ENCODE measurements at places on chromosomes 5 and 9. TPM values are rescaled to one million over a fixed set of nuclear protein-coding genes. Genes with fewer than 3 reads are reported as not detected.

DNA sequence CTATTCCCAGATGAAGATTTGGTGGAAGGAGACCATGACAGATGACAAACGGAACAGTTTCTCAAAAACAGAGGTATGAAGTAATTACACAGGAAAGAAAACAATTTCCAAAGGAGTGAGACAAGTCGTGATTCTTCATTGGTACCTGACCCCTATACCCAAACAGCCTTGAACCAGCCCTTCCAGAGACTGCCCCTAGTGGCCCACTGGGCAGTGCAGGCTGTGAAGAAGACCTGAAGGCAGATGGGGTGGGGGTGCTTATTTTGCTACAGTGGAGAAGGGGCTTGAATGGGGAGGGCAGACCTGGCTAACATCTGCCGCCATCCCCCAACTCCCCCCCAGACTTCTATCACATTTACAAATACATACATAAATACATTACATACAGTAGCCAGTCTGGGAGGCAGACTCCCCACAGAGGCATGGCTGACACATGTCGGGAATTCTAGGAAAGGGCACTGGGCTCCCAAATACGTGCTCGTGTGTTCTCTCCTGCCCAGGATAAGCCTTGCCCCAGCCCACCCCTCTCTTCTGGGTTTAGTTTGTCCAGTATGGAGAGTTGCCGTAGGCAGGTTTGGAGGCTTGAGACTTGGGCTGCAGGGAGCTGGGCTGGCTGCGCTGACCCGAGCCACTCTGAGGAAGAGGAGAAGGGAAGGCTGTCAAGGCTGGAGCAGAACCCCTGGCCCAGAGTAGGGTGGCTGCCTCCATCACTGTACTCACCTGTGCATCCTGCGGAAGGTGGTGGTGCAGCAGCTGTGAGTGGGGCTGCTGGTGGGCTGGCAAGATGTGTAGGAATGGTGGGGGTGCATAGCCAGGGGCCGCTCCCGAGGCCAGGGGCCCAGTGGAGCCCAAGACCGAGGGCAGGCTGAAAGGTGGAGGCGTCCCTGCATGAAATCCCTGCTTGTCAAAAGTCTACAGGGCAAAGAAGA, 105.3 kb downstream of the UBE2R2 start:
- no peak for DNase-seq

The PHF24 gene
- polyA plus RNA-seq, result not detected

The DDX41 gene
- polyA plus RNA-seq, result 25.8 TPM

The CNTNAP3 gene
- not detected for polyA plus RNA-seq

- no peak for DNase-seq
Measured at GRCh38 chr9:122058709-122059108, 34.4 kb downstream of the TTLL11 start.

The FSD1L gene
- polyA plus RNA-seq, result 2.6 TPM

DNA sequence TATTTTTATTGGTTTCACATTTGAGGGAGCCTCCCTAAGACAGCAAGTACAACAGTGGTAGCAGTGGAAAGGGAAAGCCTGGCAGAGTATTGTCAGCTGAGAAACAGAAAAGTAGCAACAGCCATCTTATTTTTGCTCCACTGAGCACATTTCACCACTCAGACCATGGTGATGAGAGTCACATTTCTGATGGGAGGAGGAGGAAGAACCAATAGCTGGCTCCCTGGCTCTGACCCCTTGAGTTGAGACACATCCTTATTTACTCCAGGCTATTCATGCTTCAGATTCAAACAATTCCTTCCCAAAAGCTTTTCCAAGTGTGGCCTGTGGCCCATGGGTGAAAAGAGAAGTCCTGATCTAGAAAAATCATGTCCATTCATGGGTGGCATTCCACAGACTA, 236.3 kb downstream of the ARHGAP26 start:
- DNase-seq, result no peak

DNA sequence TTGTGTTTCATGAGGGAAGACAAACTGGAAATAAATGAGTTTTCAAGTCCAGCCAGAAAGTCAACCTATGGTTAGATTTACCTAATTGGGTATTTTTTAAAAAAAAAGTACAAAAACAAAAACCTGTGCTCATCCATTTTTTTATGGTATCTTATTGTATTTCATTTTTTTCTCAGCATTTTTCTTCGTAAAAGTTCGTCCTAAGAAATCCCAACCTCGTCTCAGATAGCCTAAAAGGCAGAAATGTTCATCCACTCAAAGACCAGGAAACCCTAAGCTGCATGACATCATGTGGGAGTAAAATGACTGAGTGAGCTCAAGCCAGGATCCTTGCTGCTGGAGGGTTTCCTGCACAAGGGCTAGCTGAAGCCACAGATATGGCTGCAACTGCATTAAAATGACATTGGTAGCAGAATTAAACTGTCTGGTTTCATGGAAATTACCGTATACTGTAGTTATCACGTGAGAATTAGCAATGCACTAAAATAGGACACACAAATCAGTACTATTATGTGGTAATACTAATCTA, 70.4 kb downstream of the NFIB start:
- no peak for DNase-seq

DNA sequence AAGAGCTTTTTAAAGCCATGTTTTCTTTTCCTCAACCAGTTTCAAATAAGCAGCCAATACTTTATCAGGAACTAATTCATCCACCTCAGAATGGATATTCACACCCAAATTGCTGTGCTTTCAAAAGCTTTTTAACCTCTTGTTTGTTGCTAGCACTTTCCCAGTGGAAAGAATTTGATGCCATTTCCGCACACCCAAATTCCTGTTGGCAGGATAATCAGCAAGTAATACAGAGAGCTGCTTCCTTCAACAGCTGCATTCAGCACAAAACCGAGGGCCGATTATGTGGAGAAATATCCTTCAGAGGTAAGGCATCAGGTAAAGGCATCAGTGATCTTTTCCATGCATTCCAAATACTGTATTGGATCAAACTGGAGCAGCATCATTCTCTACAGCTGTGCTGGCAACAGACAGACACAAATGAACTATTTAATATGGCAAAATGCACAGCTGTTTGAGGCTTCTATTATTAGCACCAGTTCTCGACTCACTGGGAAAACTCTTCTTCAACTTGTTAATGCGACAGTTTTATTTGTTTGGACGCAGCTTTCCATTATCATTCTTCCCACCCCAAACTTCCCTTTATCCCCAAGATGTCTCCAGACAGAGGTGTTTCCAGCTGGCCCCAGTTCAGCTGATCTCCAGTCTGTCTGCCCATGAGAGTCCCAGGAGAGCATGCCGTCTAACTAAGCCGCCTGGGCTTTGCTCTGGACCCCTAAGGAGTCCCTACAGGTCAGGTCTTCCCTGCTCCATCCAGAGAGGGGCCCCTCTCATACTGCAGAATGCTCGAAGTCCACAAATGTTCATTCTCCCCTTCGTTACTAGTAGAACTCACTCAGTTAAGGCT, 22.2 kb upstream of the MGAT1 start:
- no peak for DNase-seq

- no peak for DNase-seq
Measured at GRCh38 chr5:181127907-181128626, 2.9 kb downstream of the OR2V1 start.

DNA sequence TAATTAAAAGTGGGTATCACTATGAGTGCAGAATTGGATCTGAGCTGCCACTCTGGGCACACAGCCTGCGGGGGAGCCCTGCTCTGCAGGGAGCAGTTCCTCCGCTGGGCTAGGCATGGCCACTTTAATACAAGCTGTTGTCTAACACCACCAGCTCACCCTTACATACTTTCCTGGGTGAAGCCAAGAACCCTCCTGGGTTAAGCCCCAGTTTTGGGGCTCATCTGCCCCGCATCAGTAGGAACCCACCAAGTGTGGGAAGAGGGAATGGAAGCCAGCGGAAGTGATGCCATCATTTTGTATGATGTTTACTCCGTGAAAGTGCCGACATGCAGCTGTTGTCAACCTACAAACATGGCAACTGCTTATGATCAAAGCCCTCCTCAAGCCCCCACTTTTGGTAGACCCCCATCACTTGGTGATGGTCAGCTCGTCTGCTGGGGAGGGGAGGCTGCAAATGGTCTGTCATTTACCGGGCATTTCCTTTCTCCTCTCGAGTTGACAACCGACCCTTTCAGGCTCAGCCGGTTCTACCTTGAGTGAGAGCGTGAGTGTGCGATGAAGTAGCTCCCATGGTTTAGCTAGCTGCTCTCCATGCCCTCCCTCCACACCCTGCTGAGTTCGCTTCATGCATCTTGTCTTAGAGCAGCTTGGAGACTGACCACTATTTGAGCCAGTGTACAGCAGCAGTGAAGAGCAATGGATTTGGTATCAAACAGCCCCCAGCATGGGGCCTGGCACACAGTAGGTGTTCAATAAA, 95.3 kb upstream of the IER5L start:
- DNase-seq, result no peak

- no peak for DNase-seq
Measured at GRCh38 chr5:173764332-173765028, 123.7 kb upstream of the CPEB4 start.

The TMEM250 gene
- 17.2 TPM for polyA plus RNA-seq

GRCh38 chr5:56093970-56094369, 99.2 kb upstream of the IL6ST start:
- no peak for DNase-seq

GRCh38 chr5:68067291-68067690, 148.3 kb upstream of the PIK3R1 start:
- no peak for DNase-seq

DNA sequence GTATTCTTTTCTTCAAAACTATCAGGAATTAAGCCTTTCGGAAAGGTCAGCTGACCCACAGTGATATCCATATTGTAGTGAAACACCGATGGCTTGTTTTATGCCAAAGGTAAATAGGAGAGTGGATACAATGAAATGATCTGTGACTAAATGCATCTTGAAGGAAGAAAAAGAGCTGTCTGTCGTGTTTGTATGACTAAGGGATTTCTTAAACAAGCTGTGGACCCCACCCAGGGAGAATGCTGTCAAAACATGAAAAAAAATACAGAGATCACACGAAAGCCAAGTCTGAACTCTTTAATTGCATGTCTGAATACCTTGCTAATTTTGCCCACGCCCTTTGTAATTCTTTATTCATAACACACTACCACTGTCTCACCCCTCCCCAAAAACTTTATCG, 286.4 kb upstream of the WWC1 start:
- DNase-seq, result no peak

The HTR1A gene
- not detected for polyA plus RNA-seq

DNA sequence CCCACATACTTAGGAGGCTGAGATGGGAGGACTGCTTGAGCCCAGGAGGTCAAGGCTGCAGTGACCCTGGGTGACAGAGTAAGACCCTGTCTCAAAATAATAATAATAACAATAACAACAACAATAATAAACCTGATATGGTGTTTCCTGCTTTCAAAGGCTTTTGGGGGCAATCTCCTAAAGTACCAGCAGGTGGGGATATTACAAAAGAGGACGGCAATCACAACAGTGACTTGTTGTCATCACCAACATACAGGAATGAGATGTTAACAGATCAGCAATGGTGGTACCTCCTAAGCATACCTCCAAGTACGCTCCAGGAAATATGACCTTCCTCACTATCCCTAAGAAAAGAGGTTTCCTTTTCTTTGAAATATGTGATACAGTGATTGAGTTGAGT, 91.1 kb upstream of the RNF180 start:
- DNase-seq, result no peak

DNA sequence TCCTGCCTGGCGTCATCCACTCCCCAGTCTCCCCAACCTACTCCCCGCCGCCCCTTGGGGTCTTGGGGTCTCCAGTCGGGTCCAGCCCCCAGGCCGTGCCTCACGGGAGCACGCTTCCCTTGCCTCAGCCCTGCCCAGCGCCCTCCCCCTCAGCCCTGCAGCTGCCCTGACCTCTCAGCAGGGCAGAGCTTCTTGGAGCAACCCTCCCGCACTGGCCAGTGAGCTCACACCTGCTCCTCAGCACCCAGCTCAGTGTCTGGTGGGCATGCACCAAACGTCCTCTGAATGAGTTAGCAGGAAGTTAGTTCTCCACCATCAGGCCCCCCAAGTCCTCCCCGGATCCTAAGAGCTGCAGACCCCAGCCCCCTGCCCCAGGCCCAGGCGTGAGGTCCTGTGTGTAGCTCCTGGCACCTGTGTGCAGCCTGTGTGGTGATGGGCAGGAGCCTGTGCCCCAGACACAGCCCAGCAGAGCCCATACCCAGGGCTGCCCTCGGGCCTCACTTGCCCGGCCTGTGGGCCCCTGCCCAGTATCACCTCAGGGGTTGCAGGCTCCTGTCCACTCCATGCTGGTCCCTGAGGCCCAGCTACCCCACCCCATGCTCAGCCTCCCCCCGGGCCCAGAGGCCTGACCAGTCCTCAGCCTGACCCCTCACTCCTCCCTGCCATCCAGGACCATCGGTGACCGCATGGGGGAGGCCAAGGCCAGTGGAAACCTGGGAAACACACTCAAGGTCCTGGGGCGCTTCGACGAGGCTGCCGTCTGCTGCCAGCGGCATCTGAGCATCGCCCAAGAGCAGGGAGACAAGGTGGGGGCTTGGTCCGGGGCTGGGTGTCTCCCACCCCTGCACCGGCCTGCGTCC, 8.2 kb downstream of the GPSM1 start:
- no peak for DNase-seq

The FNIP1 gene
- polyA plus RNA-seq, result 40.0 TPM

DNA sequence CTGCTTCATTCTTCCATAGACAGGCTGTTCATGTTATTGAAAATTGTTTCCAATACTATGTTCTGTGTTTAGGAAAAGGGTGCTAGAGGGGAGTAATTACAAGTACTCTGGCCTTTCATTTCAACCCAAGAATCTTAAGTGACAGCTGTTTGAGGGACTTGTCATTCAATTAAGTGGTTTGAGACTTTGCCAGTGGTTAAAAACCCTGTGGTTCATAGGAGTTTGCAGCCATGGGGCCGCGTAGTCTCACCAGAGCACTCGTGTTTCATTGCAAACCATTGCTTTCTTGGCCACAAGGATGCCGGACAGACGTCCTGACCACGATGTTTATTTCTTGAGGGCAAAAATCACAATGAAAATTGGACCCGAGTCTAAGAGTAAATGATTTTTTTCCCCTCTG, 248.8 kb downstream of the NNT start:
- DNase-seq, result no peak

DNA sequence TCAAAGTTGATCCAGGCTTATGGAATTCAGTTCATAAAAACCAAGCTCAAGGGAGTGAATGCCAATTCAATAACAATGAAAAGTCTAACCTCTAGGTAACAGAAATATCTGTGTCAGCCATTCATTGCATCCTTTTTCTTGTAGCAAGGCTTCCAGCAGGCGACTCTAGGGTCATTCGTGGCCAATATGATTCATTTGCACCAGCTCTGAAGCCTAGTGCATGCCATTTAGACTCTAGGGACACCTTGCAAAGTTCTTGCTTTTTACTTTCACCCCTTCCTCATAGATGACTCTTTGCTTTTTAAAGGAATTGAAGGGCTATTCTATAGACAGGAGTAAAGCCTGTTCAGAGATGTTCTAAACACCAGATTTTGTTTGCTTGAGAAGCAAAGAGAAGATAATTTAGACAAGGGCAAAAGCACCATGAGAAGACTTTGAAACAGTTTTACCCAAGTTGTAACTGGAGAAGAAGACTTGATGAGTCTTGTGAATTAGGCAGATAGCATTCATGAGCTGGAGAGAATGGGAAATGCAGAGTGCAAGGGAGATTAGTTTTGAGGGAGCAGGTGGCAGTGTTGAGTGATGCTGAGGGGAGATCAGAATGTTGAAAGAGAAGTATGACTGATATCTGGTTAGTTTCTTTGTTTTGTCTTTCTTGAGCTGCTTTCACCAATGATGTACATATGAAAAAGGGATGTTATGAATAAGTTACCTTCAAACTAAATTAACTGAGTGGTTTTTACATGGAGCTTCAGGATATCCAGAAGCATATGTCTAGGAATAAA, 94.5 kb downstream of the F2RL2 start:
- DNase-seq, result no peak

The C5orf63 gene
- 8.3 TPM for polyA plus RNA-seq

- DNase-seq, result no peak
Measured at GRCh38 chr5:180313677-180314505, 22.0 kb upstream of the MAPK9 start.

The SAXO1 gene
- not detected for polyA plus RNA-seq

Data from naive B cell (primary cell).